Mesothelial cell of epicardium (in vitro differentiated cells): ENCODE measurements at places on chromosomes 7 and 10. TPM values are rescaled to one million over a fixed set of nuclear protein-coding genes. Genes with fewer than 3 reads are reported as not detected.

ASIC3 gene
- total RNA-seq: 6.1 to 7.9 TPM (median 7.2 TPM) in 3 replicates

GRCh38 chr7:27175626-27176523 lies 1.8 kb upstream of the HOXA10 start:
- no peaks in the 10 kb centered on the region for H3K36me3 ChIP-seq
- peak overlapping the region; percentile 69 for H3K4me3 ChIP-seq
- peaks cover 26% of the 10 kb centered on the region for H3K4me1 ChIP-seq
- H3K27ac ChIP-seq: peak overlapping the region; percentile 94
- H3K27me3 ChIP-seq: peaks cover 91% of the 10 kb centered on the region
- DNase-seq: peak; percentile 14

DNA sequence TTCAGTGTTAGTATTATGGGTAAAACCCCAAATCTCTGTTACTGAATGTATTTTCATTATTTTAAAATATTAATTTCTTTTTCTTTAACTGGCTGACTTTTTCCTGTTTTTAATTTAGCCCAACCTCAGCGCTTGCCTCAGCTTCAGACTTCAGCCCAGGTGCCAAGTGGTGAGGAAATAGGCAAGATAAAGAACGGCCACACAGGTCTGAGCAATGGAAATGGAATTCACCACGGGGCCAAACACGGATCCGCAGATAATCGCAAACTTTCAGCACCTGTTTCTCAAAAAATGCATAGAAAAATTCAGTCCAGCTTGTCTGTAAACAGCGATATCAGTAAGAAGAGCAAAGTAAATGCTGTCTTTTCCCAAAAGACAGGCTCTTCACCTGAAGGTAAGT lies 57.5 kb downstream of the MDFIC start:
- no peak for DNase-seq
- no peak overlapping the region for H3K4me3 ChIP-seq
- H3K4me1 ChIP-seq: peaks cover 9% of the 10 kb centered on the region
- H3K27ac ChIP-seq: no peak overlapping the region

RHOBTB1 gene
- total RNA-seq: 50.3 to 52.5 TPM (median 51.2 TPM) in 3 replicates

DNA sequence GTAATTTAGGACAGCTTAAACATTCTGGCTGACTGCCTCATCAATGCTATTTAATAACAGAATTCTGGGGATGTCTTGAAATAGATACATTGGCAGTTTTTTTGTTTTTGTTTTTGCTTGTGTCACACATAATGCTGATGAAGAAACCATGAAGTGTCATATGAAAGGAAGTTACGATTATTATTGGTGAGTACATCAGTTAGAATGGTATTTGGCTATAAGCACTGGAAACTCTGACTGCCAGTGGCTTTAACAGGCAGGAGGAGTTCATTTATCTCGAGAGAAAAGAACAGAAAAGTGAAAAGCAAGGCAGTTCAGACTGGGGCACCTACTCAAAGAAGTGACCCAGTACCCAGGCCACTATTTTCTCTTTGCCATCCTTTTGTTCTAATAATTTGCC lies 18.1 kb downstream of the LSM8 start:
- no peaks in the 10 kb centered on the region for H3K36me3 ChIP-seq
- H3K4me3 ChIP-seq: no peak overlapping the region
- H3K4me1 ChIP-seq: peaks cover 6% of the 10 kb centered on the region
- no peak overlapping the region for H3K27ac ChIP-seq

GRCh38 chr10:79020015-79020491 lies 48.7 kb upstream of the ZMIZ1 start:
- peaks cover 19% of the 10 kb centered on the region for H3K4me1 ChIP-seq
- H3K4me3 ChIP-seq: no peak overlapping the region
- DNase-seq: no peak
- peak overlapping the region; percentile 3 for H3K27ac ChIP-seq

DNA sequence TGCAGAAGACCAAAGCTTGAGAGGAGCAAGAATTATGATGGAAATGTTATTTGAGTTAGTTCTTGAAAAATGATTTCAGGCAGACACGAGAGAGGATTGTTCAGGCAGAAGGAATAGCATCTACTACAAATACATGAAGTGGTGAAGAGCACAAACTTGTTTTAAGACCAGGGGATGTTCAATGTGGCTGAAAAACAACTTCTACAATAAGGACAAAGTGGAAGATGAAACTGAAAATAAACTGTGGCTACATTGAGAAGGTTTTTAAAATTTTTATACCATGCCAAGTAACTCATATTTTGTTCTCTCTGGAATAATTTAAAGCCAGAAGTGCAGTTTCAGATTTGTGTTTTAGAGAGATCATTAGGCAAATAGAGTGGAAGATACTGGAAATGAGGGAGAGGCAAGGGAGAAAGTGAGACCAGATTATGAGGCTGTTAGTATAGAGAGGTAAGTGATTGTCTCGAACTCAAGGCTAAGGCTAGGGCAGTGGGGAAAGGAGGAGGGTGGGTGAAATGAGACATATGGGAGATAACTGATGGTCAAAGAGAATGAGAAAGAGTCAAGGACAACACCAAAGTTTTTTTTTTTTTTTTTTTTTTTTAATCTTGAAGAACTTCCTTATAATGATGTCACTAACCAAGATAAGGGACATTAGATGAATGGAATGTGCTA lies 115.4 kb downstream of the MDFIC start:
- no peak overlapping the region for H3K27ac ChIP-seq
- no peaks in the 10 kb centered on the region for H3K27me3 ChIP-seq
- H3K4me3 ChIP-seq: no peak overlapping the region
- no peaks in the 10 kb centered on the region for H3K36me3 ChIP-seq

CRTAC1 gene
- total RNA-seq: 0.25 to 0.63 TPM (median 0.49 TPM) in 3 replicates

ASB4 gene
- total RNA-seq: 0.07 to 0.29 TPM (median 0.09 TPM) in 3 replicates

GRCh38 chr10:110700947-110701616 lies 56.9 kb downstream of the RBM20 start:
- no peak overlapping the region for H3K4me3 ChIP-seq
- H3K36me3 ChIP-seq: no peaks in the 10 kb centered on the region
- peaks cover 21% of the 10 kb centered on the region for H3K4me1 ChIP-seq
- H3K27ac ChIP-seq: peak overlapping the region; percentile 66

MYL7 gene
- total RNA-seq: 11.4 to 14.3 TPM (median 12.5 TPM) in 3 replicates

CUZD1 gene
- total RNA-seq: not detected in 3 replicates

DNA sequence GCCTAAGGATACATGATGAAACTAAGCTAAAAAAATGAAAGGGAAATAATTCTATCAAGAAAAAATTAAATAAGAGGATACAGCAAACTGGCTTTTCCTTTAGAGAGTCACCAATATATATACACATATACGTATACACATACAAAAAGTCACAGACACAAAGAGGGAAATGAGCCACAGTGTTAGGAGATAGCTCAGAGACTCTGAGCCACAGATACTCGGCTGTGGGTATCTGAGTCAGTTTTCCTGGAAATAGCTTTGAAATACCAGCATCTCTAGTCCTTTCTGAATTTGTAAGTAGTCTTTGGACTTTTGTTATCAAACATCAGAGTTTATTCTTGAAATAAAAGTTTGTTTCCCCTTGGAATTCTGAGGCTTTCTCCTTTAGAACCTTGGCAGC lies 111.8 kb downstream of the TBXAS1 start:
- H3K27me3 ChIP-seq: peaks cover 29% of the 10 kb centered on the region
- no peak for DNase-seq
- H3K36me3 ChIP-seq: no peaks in the 10 kb centered on the region
- H3K27ac ChIP-seq: no peak overlapping the region
- no peak overlapping the region for H3K4me3 ChIP-seq

GRCh38 chr10:7107285-7107684 lies 303.5 kb downstream of the SFMBT2 start:
- no peak overlapping the region for H3K4me3 ChIP-seq
- no peaks in the 10 kb centered on the region for H3K36me3 ChIP-seq
- no peak overlapping the region for H3K27ac ChIP-seq
- no peaks in the 10 kb centered on the region for H3K4me1 ChIP-seq
- DNase-seq: no peak

TRUB1 gene
- 20.5 to 23.6 TPM (median 21.4 TPM) in 3 replicates for total RNA-seq

DNA sequence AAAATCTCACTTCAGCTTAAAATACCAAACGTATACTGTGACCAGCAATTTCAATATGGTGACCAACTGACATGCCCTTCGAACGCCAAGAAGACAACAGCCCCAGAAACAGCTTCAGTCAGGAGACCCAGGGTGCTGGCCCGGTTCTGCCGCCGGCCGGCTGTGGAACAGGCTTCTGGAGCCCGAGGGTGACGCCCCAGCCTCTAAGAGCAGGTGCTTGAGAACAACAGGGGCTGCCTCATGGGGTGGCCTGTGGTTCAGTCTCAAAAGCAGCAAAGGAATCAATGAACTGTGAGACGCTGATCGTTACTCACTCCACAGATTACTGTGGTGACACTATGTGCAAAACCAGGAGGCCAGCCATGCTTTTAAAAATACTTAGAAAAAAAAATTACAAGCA lies 17.3 kb downstream of the GPER1 start:
- no peak overlapping the region for H3K4me3 ChIP-seq
- no peak overlapping the region for H3K27ac ChIP-seq
- H3K27me3 ChIP-seq: no peaks in the 10 kb centered on the region
- DNase-seq: no peak
- H3K36me3 ChIP-seq: no peaks in the 10 kb centered on the region

DNA sequence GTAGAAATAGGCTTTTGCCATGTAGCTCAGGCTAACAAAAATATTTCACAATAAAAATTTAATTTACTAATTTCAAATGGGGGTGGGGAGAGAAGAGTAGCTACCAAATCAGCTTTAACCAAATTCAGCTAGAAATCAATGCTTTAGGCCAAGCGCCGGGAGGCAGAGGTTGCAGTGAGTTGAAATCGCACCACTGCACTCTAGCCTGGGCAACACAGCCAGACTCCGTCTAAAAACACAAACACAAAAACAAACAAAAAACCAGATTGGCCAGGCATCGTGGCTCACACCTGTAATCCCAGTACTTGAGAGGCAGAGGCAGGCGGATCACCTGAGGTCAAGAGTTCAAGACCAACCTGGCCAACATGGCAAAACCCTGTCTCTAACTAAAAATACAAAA lies 9.4 kb downstream of the UBE2H start:
- DNase-seq: no peak
- H3K4me3 ChIP-seq: no peak overlapping the region
- peak overlapping the region; percentile 61 for H3K27ac ChIP-seq
- H3K27me3 ChIP-seq: no peaks in the 10 kb centered on the region
- peaks cover 14% of the 10 kb centered on the region for H3K4me1 ChIP-seq
- H3K36me3 ChIP-seq: peaks cover 27% of the 10 kb centered on the region

DNA sequence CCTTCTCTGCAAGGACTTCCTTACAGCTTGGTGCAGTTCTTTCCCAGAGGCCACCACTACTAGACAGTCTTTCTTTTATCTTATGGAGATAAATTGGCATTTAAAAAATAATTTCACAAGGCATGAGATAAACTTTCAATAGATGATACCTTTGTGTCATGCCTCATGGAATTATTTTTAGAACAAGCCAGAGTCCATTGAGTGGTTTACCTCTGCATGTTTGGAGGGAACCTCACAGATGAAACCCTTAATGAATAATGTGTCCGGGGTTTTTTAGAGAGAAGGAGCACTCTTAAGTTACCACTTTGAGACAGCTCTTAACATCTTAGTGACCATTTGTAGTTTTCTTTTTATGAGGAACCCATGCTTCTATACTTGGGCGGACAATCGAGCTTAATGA lies 17.2 kb downstream of the NODAL start:
- no peak for DNase-seq
- H3K4me3 ChIP-seq: no peak overlapping the region
- H3K27me3 ChIP-seq: no peaks in the 10 kb centered on the region
- peaks cover 57% of the 10 kb centered on the region for H3K36me3 ChIP-seq
- H3K4me1 ChIP-seq: no peaks in the 10 kb centered on the region
- H3K27ac ChIP-seq: no peak overlapping the region

- no peak for DNase-seq
- H3K4me3 ChIP-seq: no peak overlapping the region
Observed at GRCh38 chr10:50627896-50628295, 4.1 kb upstream of the SGMS1 start.

LRRC4 gene
- 2.3 to 3.2 TPM (median 2.9 TPM) in 3 replicates for total RNA-seq

DNA sequence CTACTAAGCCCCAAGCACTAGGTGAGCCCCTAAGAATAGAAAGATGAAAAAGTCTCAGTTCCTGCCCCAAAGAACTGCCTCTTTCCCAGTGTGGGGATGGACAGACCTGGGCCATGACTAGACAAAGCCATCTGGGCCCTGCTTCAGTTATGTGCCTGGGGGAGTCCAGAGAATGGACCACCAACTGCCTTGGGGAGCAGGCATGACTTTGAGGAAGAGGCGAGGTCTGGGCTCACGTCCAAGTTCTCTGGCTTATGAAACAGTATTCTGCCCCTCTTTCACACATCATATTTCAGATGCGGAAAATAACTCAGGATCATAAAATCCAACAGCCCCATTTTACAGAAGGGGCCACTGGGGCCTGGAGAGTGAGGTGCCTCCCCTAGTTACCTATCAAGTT lies 80.3 kb downstream of the PLXNA4 start:
- H3K27me3 ChIP-seq: peaks cover 15% of the 10 kb centered on the region
- no peak overlapping the region for H3K27ac ChIP-seq
- no peak overlapping the region for H3K4me3 ChIP-seq
- DNase-seq: no peak
- peaks cover 3% of the 10 kb centered on the region for H3K4me1 ChIP-seq
- H3K36me3 ChIP-seq: no peaks in the 10 kb centered on the region

DNA sequence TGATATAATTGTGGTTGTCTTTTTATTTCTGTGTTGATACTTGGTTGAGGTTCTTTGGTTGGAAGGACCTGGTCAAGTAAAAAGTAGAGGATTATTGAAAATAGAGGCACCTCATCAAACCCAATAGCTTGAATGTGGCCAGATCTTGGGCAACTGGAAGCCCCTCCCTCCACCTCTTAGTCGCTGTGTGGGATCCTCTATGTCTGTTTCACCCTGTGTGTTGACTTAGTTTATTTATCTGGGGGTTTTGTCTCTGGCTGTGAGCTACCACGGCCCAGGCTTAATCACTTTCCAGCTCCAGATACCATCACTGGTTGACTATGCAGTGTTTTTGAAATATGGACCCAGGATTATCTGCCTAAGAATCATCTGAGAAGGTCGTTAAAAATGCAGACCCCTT lies 58.3 kb downstream of the AP3M1 start:
- no peak for DNase-seq
- H3K27me3 ChIP-seq: no peaks in the 10 kb centered on the region
- no peak overlapping the region for H3K4me3 ChIP-seq
- no peaks in the 10 kb centered on the region for H3K4me1 ChIP-seq
- peaks cover 36% of the 10 kb centered on the region for H3K36me3 ChIP-seq

AKR1C4 gene
- total RNA-seq: not detected in 3 replicates

- H3K27ac ChIP-seq: no peak overlapping the region
- DNase-seq: no peak
- no peak overlapping the region for H3K4me3 ChIP-seq
- no peaks in the 10 kb centered on the region for H3K4me1 ChIP-seq
- H3K27me3 ChIP-seq: peaks cover 3% of the 10 kb centered on the region
- no peaks in the 10 kb centered on the region for H3K36me3 ChIP-seq
Observed at GRCh38 chr10:62744136-62744535, 60.4 kb upstream of the ADO start.

DNA sequence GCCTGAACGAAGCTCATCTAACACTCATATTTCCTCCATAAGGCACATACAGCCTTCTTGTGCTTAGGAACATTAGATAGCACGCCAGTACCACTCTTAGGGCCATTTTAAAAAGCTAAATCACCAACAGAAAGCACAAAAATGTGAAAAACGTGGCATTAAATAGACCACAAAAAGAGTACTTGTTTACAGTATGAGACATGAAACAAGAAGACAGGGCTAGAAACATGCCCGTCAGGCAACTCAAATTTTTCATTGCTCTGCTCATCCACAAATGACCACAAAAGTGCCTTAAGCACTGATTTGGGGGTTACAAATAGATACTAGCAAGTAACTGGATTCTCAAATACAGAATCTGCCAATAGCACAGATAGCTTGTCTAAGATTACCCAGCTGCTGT lies 67.8 kb downstream of the ELMO1 start:
- no peak overlapping the region for H3K27ac ChIP-seq
- no peak overlapping the region for H3K4me3 ChIP-seq
- H3K36me3 ChIP-seq: peaks cover 5% of the 10 kb centered on the region
- no peak for DNase-seq

- DNase-seq: no peak
- H3K4me1 ChIP-seq: peaks cover 27% of the 10 kb centered on the region
Observed at GRCh38 chr7:2279896-2280295, 34.3 kb downstream of the SNX8 start.

CRYGN gene
- total RNA-seq: 9.4 to 12.2 TPM (median 10.5 TPM) in 3 replicates
